Activated CD4-positive, alpha-beta T cell treated with anti-CD3 and anti-CD28 coated beads, Interleukin-2, amount 10 ng/mL, durations not matched to agents 7 days and 5 days (primary cell): ENCODE measurements at places on chromosomes 3 and 15. TPM values are rescaled to one million over a fixed set of nuclear protein-coding genes. Genes with fewer than 3 reads are reported as not detected.

DNA sequence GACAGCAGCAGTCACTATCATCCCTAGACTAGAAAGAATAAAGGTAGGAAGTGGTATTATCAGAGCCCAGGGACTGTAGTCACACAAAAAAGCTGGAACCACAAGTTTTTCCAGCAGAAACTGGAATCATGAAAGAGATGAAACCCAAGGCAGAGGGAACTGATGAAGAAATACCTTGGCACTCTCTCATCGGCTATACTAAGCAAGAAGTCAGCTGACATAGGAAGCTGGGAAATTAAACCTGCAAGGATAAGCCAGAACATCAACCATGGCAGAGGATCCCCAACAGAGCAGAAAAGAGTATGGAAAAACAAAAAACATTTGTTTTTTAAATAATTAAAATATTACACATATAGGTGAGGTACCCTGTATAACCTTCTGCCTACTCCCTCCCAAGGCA is 86.5 kb downstream of the AQR start:
- DNase-seq = no peak
- no peaks in the 10 kb centered on the region for H3K27me3 ChIP-seq
- H3K27ac ChIP-seq = no peak overlapping the region
- H3K4me3 ChIP-seq = no peak overlapping the region
- peaks cover 2% of the 10 kb centered on the region for H3K4me1 ChIP-seq

DNA sequence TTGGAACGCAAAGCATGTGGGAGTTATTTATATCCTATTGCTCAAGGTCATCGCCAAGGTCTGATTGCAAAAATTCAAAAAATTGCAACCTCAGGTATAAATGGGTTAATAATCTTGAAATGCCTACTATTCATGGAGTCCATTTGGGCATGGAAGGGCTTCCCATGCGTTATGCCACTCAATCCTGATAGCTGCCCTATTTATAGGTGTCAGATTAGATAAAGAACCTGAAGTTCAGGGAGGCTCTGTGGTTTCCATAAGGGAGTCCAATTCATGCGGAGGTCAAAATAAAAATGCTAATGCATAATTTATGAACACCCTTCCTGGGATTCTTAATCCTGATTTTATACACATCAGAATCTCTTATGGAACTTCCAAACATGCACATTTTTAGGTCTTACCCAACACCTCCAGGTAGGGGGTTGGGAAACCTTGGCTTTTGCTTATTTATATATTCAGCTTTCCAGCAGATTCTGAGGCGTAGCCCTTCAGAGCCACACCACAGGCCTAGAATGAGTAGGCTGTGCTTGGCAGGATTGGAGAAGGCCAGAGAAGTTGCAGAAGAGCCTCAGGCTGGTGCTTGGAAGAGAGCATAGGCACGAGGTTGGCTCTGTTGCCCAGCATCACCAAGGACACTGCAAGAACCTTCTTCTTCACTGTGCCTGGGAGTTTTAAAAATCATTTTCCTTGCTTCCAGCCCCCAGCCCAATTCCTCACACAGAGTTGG is 324.4 kb upstream of the CFAP20DC start:
- no peaks in the 10 kb centered on the region for H3K36me3 ChIP-seq
- H3K4me3 ChIP-seq = no peak overlapping the region
- H3K27ac ChIP-seq = no peak overlapping the region
- no peak for DNase-seq

DNA sequence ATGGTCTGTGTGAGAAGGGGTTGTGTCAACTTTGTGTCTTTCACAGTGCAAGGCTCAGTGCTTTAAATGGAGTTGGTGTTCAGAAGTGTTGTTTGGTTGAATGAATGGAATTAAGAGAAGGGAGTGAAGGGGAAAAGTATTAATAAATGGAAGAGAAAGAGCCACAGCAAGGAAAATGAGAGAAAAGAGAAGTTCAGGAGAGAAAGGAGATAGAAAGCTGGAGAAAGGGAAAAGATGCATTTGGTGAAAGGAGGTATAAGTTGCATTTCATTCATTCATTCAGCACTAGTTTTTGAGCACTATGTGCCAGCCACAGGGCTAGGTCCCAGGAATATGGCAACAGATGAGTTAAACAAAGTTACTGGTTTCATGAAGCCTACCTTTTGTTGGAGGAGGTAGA is 34.3 kb upstream of the PPP4R2 start:
- peaks cover 43% of the 10 kb centered on the region for H3K4me1 ChIP-seq
- H3K36me3 ChIP-seq = peaks cover 7% of the 10 kb centered on the region
- H3K4me3 ChIP-seq = no peak overlapping the region
- H3K27me3 ChIP-seq = no peaks in the 10 kb centered on the region

DNA sequence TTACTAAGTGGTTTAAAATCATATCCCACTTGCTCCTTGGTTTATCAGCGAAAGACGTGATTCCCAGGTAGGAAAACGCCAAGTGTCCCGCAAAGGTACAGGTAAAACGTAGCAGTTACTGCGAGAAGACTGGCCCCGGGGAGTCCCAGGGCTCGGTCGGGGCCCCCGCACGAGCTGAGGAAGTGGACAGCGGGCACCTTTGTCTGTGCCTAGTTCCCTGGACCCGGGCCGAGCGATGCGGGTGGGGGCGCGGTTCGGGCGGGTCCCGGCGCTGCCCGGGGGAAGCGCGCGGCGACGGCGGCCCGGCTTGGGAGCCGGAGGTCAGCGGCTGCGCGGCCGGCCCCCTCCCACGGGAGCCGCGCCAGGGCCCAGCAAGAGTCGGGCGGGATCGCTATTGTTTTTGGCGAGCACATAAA is 864 bp upstream of the NEO1 start:
- peak overlapping the region; percentile 28 for H3K27ac ChIP-seq
- H3K27me3 ChIP-seq = peaks cover 38% of the 10 kb centered on the region
- no peaks in the 10 kb centered on the region for H3K36me3 ChIP-seq
- peak overlapping the region; percentile 75 for H3K4me3 ChIP-seq

GABRA5 gene
- not detected for total RNA-seq

SAMD7 gene
- total RNA-seq = not detected

SERPINI2 gene
- total RNA-seq = not detected

ALDH1A3 gene
- total RNA-seq = not detected
